Activated CD4-positive, alpha-beta T cell treated with anti-CD3 and anti-CD28 coated beads for 24 hours (primary cell): ENCODE measurements at places on chromosomes 2 and 18.

DNA sequence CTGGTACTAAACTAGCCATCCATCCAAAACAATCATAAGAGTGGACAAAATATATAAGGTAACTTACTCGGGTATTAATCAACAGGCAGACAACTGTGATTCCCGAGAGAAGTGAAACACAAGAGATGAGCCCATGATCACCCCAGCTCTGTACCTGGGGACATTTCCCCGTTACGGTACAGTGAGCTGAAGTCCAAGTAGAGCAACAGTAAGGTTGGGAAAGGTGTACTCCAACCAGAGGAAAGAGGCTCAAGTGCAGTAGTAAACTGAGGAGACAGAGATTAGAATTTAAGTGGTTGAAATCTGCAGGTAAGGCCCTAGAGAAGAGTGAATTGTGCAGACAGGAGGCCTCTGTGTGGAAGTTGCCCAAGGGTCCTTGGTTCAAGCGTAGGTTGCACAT, 30.5 kb upstream of the CHAC2 start:
- DNase-seq = no peak

GRCh38 chr2:154699575-154699930, 1.1 kb downstream of the KCNJ3 start:
- DNase-seq = no peak

DNA sequence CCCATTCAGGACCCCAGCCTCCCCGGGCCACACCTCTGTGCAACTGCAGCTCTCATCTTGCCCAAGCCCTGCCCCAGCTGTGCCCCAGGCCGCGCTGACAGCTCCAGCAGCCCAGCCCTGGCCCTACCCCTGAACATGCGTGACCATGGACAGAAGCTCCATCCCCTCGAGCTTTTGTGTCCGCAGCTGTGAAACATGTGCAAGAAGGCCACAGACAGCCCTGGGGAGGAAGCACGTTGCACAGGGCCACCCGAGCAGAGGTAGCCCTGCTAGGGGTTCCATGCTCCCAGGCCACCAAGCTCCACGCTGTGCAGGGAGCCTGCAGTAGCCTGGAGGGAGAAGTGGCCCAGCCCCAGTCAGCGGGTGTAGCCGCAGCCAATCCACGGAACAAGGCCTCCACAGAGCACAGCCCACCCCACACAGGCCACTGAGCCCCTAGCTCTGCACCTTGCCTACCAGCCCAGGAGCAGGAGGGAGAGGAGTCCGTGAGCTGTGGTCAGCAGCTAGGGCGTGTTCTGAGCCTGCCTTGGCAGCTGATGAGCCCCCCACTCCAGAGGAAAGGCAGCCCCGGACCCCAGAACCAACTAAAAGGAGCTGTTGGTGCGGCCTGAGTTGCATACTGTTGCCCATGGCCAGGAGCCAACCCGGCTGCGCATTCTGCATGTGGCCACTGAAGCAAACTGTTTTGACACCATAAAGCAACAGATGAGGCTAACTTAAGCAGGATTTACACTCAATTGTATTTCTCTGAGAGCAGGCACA, 184.0 kb downstream of the SEPTIN10 start:
- no peak for DNase-seq

DNA sequence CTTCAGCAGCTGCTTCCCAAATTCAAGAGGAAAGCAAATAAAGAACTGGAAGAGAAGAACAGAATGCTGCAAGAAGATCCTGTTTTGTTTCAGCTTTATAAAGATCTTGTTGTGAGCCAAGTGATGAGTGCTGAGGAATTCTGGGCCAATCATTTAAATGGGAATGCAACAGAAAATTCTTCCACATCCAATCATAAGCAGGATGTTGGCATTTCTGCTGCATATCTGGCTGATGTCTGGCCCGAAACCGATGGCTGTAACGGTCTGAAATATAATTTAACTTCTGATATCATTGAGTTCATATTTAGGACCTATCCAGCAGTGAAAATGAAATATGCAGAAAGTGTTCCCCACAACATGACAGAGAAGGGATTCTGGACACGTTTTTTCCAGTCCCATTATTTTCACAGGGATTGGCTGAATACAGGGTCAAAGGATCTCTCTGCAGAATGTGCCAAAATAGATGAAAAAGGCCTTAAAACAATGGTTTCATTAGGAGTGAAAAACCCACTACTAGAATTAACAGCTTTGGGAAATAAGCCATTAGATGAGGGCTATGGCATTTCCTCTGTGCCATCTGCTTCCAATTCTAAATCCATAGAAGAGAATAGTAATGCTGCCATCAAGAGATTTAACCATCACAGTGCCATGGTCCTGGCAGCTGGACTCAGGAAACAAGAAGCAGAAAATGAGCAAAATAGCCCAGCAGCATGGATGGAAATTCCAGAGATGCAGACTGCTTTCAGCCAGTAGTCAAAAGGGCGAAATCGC, 175.6 kb downstream of the MC4R start:
- no peak for DNase-seq

GRCh38 chr2:224395620-224396390, 6.1 kb downstream of the FAM124B start:
- no peak for DNase-seq
